Stimulated activated CD4-positive, alpha-beta T cell treated with anti-CD3 and anti-CD28 coated beads, Interleukin-1b, Interleukin-23, amount 100 ng/mL, for 48 hours (primary cell): ENCODE measurements at places on chromosomes 11 and 22.
A peak's percentile ranks its signal among the peaks of the same experiment; 100 is the strongest.

DNA sequence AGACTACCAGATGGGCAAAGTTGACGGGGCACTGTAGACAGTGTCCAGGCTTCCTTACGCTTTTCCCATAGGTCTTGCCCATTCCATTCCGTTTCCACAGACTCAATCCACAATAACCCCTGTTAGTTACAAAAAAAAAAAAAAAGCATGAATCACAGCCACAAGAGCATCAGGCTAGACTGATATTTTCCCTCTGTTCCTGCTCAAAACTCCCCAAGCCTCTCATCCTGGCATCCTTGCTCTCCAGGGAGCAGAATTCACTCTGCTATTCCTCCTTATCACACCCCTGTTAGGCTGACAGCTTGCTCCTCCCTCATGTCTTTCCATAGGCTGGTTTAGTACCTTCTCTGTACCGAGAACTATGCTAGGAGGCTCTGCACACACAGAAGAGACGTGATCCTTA lies 42.2 kb downstream of the TMEM123 start:
- no peak for DNase-seq

GRCh38 chr11:124725719-124726105 lies 14.0 kb upstream of the NRGN start:
- DNase-seq, result no peak

DNA sequence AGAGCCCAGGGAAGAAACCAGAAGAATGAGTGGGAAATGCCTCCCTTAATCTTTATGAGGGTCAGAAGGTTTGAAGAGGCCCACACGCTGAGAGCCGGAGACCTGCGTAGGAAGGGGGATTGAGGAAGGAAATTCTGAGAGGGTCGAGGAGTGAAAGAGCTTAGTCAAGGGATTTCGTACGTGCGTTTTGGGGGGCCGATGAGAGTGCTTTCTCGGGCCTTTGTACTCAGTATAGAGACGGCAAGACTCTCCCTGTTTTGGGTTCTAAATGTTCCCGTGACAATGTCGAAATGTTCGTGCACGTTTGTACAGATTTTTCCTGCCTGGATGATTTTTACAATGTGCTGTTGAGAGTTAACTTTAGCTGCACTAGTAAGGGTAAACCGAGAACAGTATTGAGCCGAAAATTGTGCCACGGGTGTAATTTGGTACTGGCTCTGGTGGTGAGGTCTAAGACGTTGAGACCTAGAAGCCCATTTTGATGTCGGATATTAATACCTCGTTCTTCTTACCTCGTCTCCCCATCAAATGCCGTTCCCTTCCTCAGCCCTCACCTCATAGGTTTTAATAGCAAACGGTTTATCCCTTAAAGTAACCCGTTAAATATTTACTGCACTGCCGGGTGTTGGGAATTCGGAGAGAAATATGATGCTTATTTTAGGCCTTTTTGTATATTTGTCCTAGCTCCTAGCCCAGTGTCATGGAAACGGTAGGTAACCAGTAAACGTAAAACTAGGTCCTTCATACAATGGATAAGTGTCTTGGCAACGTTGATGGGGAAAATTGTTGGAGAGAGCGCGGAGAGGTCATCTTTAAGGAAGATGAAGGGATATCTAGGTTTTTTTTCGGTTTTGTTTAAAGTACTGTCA lies 734 bp downstream of the C11orf58 start:
- no peak for DNase-seq

DNA sequence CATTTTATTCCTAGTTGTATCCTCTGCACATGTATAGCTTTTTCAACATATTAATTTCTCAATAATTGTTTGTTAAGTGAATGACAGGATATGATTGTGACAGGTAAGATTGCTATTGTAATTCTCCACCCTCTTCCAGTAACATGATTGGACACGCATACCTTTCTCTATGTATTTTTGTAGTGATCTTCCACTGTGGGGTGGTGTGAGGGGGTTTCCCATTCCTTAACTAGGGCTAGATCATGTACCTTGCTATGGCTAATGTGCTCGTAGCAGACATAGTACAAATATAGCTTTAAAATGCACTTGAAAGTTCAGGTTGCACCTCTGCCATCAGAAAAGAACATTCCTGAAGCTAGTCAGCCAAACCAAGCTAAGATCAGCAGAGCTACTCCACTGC lies 2392.8 kb upstream of the RAG2 start:
- no peak for DNase-seq

- no peak for DNase-seq
Observed at GRCh38 chr11:74471037-74471436, 3.7 kb upstream of the KCNE3 start.

DNA sequence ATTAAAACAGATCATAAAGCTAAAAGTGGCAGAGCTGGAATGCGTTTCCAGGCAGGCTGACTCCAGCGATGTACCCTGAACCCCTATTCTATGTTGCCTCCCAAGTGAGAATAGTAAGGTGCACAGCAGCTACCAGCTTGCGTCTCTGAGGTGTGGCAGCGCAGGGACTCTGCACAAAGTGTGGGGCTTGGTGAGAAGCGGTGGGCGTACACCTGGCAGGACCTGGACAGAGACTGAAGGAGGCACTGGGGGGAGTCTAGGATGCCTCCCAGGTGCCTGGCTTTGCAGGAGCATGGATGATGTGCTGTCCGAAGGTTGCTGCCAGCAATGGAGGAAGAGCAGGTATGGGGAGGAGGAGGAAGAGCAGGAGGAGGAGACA lies 42.9 kb downstream of the AMPD3 start:
- DNase-seq, result no peak

DNA sequence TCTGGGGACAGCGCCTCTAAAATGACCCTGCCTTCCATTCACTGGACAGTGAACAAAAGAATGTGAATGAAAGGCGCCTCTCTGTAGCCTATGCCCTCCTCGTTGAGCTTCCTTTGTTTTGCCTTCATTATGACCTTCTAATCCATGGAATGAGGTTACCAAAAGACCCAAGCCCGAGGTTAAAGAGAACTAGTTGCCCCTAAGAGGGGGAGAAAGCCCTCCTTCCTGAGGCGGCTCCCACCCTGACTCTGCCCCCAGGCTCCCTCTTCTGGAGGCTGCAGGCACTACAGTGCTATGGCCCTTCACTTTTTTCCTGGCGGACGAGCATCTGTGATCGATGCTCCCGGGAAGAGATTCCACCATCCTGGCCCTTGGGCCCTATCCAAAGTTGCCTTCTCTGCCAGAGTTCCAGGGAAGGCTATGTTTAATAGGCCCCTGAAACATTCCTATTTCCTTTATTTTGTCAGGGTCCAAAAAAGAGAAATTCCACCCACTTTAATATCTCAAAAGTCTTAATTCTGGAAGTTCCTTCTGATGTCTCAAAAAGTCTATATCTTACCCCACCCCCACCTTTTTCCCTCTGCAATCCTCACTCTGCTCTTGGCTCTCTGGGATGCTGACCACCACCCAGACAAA lies 147.3 kb downstream of the FEZ1 start:
- peak; percentile 22 for DNase-seq
